Mesenteric fat pad (tissue), 1 donor: ENCODE measurements at places on chromosomes 5 and 9. TPM values are rescaled to one million over a fixed set of nuclear protein-coding genes. Genes with fewer than 3 reads are reported as not detected.
A peak's percentile ranks its signal among the peaks of the same experiment; 100 is the strongest.

DNA sequence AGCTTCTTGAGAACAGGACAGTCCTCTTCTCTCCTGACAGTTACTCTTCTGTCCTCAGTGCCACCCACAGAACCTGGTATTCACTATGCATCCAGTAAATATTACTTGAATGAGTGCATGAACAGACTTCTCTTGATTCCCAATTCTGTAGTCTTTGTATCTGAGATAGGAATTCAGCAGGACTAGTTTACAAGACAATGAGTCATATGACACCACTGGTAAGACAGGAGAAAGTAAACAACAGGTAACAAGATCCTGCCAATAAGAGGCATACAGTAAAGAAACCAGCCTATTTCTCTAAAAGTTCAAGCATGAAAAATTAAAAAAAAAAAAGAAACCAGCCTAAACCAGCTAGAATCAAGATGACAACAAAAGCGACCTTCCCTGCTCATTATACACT is 6.2 kb downstream of the ZNF883 start:
- no peak for DNase-seq

Gene NDST1
- total RNA-seq, result 110 TPM

Gene LAMC3
- 4.8 TPM for total RNA-seq

DNA sequence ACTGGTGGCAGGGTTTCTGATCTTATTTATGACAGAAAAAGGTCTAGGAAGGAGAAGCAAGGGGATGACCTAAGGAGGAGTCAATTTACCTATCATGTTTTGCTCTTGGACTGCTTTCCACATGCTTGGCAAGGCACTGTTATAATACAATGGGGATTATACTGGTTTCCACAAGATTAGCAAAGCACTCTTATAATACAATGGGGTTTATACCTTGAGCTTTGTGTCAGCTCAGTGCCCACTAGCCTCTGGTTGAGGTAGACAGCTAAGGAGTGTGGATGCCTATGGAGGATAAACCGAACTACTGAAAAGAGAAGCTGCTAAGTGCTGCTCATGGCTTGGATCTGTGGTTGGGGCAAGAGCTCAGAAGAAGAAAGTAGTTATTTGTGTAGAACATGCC is 68.7 kb downstream of the MRPS27 start:
- DNase-seq, result no peak

- DNase-seq, result no peak
Observed at GRCh38 chr5:93359296-93359959, 221.6 kb downstream of the NR2F1-AS1 start.

- DNase-seq, result no peak
Observed at GRCh38 chr5:88944751-88945531, 62.0 kb upstream of the MEF2C start.

Gene SNCAIP
- 3.6 TPM for total RNA-seq

DNA sequence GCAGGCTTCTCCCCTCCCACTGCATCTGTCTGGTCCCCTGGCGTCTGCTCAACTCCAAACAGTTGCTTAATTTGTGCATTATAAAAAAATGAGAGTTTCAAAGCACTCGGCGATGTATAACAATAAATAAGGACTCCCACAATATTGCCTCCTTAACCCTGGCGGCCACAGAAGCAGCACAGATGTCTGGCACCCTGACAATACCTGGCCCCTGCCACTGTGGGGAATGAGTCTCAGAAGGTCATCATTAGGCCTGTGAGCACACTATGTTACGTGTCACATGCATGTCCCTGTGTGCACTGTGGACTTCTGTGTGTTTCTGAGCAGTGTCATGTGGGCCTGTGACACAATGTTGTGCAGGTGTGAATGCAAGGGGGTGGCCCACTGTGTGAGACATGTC is 236.5 kb downstream of the PBX3 start:
- peak; percentile 59 for DNase-seq

Gene STOML2
- 95.4 TPM for total RNA-seq

DNA sequence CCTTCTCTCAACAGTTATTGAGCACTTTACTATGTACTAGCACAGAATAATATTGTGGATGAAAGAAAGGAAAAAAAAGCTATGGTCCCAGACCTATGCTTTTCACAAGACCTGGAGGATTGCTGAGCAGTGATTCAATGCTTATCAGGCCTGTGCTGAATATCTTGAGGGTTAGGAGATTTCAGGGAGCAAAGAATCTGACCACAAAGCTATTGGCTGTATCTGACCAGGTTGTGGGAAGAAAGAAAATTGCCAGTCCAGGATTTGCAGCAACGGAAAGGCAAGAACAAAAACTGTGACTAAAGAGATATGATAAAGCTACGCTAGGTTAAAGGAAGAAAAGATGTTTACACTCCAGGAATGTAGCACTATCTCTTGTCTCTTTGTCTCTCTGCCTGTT is 14.9 kb upstream of the MACIR start:
- DNase-seq, result no peak

- DNase-seq, result no peak
Observed at GRCh38 chr5:75869891-75870290, 152.7 kb upstream of the POC5 start.

Gene SLC12A2
- 14.0 TPM for total RNA-seq

DNA sequence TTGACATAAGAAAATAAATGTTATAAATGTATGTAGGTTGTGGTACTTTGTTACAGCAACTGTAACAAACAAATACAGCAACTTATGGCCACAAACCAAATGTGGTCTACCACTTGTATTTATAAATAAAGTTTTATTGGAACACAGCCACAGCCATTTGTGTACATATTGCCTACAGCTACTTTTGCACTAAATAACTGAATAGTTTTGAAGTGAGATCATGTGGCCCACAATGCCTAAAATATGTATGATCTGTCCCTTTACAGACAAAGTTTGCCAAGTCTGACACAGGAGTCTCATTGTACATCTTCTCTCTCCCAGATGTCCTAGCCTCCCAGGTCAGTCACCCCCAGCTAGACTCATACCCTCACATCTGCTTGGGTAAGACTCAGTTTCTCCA is 283.6 kb upstream of the PRDM9 start:
- no peak for DNase-seq

DNA sequence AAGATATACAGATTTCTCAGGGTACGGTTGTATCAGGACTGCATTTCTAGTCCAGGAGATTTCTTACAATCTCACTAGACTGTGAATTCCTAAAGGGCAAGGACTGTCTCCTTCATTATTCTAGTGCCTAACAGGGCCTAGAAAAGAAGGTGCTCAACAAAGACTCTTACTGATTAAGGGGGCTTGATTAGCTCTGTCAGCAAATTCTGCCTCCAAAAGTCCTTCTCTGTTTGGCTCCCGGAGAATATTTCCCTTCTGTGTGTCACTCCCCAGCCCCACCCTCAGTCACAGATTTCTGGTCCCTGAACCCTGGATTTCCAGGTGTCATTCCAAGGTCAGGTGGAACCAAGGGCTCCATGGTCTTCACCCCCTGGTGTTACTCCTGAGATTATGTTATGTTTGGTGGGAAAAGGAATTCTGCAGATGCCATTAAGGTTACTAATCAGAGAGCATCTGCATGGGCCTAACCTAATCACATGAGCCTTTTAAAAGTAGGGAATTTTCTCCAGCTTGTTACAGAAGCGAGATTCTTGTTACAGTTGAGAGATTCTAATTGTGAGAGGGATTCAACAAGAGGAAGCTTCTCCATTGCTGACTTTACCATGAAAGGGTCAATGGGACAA is 167.7 kb upstream of the LHFPL2 start:
- DNase-seq, result no peak

Gene CMYA5
- total RNA-seq, result 2.6 TPM

GRCh38 chr5:72248410-72248981 is 71.5 kb downstream of the MRPS27 start:
- no peak for DNase-seq

DNA sequence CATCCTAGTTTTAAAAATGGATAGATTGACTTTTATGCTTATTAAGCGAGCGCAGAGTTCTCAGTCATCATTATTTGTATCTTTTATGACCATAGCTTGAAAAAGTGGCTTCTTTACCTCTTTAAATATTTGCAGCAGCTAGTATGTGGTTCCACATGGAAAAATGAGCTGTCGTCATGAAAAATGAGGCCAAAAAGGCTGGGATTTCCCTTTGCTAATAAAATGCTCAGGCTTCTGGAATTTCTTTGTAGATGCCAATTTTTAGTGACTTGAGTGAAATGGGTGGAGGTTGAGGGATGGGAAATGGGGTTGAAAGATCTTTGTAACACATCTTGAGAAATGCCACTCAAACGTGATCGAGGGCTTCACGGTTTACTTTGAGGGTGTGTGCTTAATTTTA is 35.2 kb downstream of the RAI14 start:
- DNase-seq, result no peak
